ENCODE measurements at places on chromosomes 7 and 10. TPM values are rescaled to one million over a fixed set of nuclear protein-coding genes. Genes with fewer than 3 reads are reported as not detected.

The PDZD7 gene
- 0.18 TPM for total RNA-seq

The IFIT2 gene
- 1.9 TPM for total RNA-seq

The PPP1R17 gene
- total RNA-seq, result not detected

The PON3 gene
- total RNA-seq, result 5.5 TPM

The WNT8B gene
- total RNA-seq, result 0.35 TPM

The TUBAL3 gene
- total RNA-seq, result not detected

The CDH23 gene
- total RNA-seq, result 3.4 TPM

The LAMB4 gene
- 0.53 TPM for total RNA-seq

The CYP3A7 gene
- not detected for total RNA-seq

The TRPV5 gene
- not detected for total RNA-seq

All from pancreas (tissue), 10 donors.